Stimulated activated CD4-positive, alpha-beta T cell treated with anti-CD3 and anti-CD28 coated beads, Interleukin-12 subunit alpha, Interleukin-12 subunit beta, amount 100 ng/mL, for 48 hours (primary cell): ENCODE measurements at places on chromosomes 12 and 14.

DNA sequence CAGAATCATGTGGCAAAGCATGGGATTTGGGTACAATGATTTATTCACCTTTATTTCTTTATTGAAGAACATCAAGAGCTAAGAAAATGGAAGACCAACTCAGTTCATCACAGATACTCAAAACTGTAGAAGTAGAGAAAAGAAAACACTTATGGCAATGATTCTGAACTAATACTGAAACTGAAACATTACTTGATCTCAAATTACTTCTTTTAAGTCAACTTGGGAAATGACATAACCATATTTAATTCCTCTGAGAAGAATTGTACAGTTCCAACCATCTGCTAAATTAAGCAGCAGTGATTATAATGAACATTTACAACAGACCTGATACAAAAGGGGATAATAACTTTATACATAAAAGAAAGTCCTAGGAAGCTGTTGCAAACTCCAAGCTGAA is 466.5 kb downstream of the TMTC2 start:
- DNase-seq: no peak

DNA sequence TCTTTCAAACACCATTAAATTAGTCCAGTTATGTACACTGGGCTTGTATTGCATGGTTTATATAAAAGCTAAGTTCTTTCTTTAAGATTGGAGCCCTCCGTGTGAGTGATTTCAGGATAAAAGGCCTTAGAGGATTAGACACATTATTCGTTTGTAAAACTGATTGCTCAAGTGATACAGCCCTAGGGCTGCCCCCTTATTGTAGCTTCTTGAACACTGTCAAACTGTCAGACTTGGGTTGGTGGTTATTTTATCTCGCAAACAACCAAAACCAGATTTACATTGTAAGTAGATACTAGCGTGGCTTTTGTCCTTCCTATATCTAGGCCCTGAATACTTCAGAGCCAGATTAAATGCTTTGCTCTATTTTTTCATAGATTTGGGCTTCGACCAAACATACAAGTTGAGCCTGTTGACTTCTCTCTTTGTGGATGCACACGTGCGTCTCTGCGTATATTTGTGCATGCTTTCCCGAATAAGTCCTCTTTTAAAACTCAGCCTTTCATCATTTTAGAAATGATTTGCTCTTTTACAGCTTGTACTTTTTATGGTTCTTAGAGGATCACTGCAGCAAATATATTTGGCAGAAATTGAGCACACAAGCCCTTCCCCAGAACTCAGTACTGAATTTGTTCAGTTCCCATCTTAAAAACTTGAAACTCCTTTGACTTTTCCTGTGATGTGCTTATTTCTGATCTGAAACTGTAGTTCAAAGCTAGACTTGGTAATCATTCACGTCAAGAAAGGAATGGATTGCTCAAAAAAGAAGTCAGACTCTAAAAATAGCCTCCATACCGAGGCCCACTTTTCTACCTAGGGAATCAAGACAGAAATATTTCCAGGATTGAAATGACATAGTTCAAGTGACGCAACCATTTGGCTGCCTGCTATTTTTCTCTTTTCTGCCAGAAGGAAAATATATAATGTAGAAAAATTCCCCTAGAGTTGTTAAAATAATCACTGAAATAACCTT is 129.5 kb downstream of the ETV6 start:
- no peak for DNase-seq

DNA sequence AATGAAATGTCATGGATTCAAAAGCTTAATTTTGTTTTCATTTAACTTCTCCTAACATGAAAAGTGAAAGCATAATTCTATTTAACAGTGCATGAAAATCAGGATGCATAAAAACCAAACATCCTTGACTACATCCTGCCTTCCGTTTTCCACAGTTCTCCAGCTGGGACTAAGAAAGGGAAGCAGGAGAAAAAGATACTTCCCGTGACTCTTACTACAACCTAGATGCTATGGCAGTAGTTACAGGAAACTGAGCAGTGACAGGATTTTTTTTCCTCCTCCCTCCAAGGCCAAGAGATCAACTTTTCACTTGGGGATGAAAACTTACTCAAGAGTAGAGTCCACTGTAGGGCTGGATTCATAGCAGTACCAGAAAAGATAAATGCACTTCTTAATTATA is 2.6 kb downstream of the EXOC5 start:
- no peak for DNase-seq

DNA sequence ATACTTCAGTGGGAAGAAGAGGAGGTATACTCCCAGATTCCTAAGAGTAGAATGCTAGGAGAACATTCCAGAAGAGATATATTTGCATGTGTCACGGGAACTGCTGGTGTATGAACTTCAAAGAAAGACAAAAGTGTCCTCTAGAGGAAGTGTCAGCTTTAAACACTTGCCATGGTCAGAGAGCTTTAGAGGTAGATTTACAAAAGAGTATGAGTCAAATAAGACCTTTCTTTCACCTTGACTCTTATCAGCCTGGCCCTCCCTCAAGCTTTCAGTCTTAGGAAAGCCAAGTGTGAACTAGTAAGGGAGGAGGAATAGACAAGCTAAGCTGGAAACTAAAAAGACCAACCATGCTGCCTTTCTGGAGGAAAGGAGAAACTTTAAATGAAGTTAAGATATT is 34.7 kb downstream of the COX8C start:
- DNase-seq: no peak

- DNase-seq: no peak
Observed at GRCh38 chr12:68557011-68557730, 53.5 kb upstream of the RAP1B start.

GRCh38 chr14:101918065-101918989 is 46.0 kb upstream of the DYNC1H1 start:
- DNase-seq: no peak

DNA sequence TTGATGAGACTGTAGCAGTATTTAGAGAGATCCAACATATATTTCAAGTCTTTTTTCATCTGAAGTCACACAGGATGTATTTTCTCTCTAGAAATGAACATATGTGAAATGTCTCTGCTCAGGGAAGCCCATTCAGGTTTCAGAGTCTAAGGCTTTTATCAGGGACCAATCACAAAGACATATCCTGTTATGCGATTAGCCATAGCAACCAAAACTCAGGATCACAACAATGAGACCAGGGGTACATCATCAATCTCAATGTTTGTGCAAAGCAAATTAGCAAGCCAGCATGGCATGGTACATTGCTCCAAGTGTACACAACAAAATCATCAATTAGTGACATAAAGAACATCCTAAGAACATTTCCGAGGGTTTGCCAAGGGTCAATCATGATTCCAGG is 99.2 kb upstream of the AMN1 start:
- DNase-seq: no peak

GRCh38 chr12:106729611-106730010 is 44.9 kb upstream of the RIC8B start:
- DNase-seq: no peak

DNA sequence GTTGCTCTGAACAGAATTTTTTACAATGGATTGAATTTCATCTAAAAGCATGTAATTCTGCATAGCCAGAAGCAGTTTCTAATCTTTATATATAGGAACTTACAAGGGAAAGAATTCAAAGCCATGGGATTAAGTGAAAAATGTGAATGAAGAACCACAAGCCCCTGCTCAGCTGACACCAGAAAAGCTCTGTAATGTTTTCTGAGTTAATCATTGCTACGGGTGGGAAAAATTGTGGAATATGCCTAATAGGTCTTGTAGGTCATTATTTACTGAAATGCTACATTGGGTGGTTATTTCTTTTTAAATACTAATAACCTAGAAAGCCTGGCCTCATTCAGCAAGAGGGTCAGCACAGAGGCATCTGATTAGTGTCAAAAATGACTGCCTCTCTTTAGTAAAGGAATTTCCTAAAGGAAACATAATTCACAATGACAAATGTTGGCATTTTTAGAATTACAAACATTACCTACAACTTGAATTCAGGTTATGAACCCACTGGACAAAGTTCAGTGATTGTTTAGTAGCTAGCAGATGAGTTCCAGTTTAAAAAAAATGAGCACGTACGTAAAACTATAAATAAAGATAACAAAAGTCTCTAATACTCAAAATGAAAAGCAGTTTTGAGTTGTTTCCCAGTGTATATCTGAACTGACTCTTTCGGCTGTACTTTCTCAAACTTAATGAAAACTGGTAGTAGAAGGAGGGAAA is 75.3 kb downstream of the BMP4 start:
- no peak for DNase-seq

DNA sequence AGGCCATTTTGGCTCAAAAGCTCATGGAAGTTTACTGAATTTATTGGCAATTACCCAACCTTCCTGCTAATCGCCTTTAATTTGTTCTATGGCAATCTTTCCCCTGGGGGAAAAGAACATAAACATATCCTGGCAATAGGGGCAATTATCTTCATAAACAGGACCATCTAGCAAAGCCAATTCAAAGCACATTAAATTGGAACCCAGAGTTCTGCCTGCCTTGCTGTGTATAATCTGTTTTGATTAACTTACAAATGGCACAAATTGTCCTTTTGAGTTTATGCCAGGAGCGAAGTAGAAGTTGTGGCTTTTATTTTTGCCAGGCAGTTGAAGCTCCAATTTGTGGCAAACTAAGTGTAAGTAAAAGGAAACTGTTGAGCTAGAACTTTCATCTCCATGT is 68.6 kb downstream of the C12orf50 start:
- DNase-seq: no peak

- DNase-seq: no peak
Observed at GRCh38 chr12:72141381-72141780, 130.8 kb upstream of the TRHDE start.

DNA sequence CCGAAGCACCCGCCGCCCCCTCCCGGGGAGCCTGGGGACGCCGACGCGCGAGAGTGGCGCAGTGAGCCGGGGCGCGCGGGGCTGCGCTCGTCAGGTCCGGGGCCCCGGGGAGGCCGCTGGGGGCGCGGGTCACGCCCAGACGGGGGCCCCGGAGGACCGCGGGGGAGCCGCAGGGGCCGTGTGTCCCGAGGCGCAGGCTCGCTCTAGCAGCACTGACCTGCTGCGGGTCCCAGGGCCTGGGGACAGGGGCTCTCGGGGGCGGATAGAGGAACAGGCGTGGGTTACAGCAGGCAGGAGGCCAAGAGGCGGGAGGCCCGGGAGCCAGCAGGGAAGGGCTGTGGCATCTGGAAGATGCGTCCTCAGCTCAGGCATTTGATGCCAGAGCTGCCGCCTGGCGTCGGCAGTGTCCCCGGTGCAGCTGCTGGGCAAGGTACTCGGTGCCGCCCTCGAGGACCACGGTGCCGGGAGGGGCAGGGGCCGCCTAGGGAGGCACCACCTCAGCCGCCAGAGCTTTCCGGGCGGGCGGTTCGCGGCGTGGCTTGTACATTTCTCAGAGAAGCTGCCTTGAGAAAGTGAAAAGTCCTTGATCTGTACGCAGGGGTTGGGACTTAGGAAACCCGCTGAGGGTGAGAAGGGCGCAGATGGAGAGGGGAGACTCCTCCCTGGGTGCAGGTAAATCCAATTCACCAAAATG is 1.2 kb downstream of the WNT5B start:
- no peak for DNase-seq

DNA sequence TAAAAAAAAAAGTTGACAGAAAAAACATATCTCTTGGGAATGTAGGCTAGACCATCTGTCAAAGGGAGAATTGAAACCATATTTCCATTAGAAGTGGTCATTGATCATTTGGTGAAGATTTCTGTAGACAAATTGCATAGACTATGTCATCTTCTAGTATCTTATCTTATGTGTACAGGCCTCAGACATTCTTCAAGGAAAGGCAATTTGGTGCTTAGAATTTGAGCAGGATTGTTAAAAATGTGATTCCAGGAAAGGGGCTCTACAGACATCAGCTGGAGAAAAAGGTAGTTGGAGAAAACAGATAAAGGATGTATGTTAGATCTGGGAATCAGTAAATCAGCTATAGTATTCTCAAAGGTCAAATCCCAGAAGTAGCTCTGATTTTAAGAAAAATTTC is 627.1 kb downstream of the TMTC2 start:
- no peak for DNase-seq

GRCh38 chr12:102643879-102644575 is 163.7 kb upstream of the IGF1 start:
- no peak for DNase-seq

- no peak for DNase-seq
Observed at GRCh38 chr12:56591126-56591525, 39.0 kb downstream of the BAZ2A start.

GRCh38 chr12:76020731-76021672 is 10.6 kb downstream of the PHLDA1 start:
- DNase-seq: peak; percentile 64

DNA sequence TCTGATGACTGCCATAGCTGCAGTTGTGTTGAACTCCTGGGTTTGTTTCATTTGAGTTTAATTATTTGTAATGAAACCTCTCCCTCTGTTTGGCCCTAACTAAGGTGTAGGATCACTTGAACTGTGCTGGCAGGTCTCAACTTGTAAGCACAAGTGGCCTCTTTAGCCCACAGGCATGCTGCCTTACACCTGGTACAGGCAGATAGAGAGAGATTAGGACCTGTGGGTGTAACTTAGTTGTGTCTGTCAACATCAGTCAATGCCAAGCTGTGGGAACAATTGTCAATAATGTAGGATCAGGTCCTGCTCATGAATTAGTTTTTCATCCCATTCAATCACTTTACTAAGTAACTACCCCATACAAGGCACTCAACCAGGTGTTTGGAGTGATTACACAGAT is 263.0 kb upstream of the G2E3 start:
- DNase-seq: no peak

GRCh38 chr12:27573972-27574371 is 50.0 kb downstream of the PPFIBP1 start:
- no peak for DNase-seq
